ENCODE measurements at places on chromosomes 2 and 18.

DNA sequence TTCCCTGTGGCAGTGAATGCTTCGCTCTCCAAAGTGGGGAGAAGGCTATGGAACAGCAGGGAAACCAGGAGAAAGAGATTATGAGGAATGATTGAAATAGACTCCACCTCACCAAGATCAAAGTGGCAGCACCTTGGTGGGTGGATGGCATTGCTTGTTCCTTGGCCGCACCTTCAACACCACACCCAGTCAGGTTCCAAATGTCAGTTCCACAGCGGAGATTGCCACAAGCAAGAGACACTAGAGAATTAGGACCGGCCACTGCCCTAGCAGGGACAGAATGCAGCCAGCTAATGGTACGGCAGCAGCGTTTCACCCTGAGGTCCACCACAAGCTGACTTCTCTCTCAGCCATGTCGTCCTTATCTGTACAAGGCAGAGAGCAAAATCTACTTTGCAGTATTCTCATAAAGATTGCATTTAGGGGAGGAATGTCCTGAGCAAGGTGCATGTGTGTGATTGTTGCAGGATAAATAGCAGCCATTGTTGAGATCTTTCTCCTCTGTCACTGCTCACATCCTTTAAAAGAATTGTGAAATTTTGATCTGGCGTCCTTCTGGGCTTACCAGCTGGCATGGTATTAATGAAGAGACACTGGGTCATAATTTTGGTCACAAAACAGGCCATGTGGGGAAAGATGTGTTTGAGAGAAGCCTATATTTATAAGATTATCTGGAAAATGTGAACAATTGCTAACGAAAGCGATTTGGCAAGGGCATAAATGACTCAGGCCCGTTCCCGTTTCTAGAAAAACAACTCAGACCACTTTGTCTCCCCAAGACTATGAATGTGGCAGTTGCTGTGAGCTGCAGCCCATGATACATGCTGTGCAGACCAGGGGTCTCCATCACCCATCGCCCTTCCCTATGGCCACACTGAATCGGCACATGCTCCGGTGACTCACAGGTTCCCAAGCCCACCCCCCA, 228.6 kb upstream of the ID2 start:
- no peak for DNase-seq

DNA sequence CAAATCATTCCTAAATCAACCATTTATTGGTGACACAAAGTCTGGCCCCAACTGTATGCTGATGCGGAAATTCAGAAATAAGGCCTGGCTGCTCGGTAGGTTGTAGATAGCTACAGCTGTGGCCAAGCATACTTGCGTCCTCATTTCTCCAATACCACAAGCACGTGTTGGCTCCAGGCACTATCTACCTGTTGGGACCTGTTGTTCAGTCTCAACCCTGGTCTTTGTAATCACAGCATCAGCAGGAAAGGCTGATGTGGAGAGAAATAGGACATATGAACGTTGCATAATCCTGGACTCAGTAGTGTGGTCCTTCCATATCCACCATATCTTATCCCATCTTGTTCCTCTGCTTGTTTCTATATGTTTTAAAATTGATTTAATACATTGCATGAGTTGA, 212.6 kb downstream of the PMAIP1 start:
- DNase-seq: no peak

GRCh38 chr2:68309426-68309825, 10.3 kb downstream of the CNRIP1 start:
- no peak for DNase-seq

GRCh38 chr2:233671290-233672161, at the start of gene UGT1A9:
UGT1A9 (plus strand) TSS chr2:233671898; CDS start chr2:233671935, 37 bp downstream.
- no peak for DNase-seq

GRCh38 chr2:125710561-125710960, 945.4 kb upstream of the GYPC start:
- no peak for DNase-seq

GRCh38 chr2:61575447-61575859, 37.3 kb upstream of the XPO1 start:
- DNase-seq: no peak

All from fibroblast of skin of right biceps (primary cell).